ENCODE measurements at places on chromosomes 3 and 15.

DNA sequence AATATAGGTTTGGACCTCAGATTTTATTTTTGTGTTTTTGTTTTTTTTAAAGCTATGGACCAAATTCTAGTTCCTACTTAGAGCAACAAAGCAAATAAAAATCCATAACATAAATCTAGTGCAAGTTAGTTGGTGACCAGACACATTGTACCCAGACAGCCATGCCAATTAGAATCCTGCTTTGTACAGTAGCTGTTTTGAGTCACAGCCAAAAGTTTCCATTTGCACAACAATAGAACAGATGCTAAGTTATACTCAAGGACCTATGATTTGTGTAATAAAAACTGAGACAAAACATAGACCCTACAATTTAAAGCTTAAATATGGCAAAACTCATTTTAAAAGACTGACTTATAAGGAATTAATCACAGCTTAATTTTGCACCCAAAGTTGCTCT lies 513.1 kb upstream of the CBLB start:
- no peak for DNase-seq

DNA sequence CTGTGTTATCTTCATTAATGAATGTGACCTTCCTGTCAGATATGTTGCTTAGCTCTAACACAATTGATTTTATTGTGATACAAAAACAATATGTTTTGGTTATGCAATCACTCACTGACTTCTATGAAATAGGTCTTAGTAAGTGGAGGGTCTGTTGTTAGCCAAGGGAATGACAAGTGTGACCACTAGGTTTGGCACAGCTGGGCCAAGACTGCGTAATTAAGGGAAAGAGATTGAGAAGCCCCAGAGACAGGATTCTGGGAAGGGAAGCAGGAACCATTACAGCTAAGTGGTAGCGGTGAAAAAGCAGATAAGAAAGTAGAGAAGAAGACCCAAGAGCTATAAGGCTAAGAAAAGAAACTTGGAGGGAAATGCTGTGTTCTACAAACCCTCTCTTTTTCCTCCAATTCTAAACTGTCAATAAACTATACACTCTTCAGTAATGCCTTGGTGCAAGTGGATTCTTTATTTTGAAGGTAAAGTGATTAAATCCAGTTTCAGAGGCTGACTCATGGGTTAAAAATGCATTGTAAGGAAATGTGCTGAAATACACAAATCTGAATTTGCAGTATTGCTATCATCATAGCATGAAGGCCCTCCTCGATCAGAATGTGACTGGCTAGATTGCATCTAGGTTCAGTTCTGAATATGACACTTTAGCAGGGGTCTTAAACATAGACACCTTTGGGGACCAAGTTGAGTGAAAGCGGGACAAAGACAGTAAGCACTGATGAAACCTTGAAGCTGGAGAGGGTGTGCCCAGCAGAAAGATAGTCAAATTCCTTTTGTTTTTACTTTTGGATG lies 26.1 kb downstream of the KCNMB2 start:
- no peak for DNase-seq

- no peak for DNase-seq
Observed at GRCh38 chr3:124569761-124570160, 160.5 kb upstream of the UMPS start.

DNA sequence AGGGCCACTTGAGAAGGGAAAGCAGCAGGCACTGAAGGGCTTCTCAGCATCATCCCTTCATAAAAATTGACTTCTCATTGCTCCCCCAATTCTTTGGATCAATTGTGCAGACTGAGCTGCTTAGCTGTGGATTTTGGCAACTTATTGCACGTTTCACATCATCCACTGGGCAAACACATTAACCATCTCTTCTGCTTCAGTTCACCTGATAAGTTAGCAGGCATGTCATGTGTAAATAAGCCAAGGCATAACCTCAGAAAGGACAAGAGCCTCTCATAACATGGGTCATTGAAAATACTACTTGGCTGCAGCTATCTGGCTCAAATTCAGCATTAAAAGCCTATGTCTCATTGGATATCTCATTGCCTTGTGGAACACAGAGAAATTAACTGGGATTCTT lies 366.5 kb downstream of the LRRC3B start:
- no peak for DNase-seq

DNA sequence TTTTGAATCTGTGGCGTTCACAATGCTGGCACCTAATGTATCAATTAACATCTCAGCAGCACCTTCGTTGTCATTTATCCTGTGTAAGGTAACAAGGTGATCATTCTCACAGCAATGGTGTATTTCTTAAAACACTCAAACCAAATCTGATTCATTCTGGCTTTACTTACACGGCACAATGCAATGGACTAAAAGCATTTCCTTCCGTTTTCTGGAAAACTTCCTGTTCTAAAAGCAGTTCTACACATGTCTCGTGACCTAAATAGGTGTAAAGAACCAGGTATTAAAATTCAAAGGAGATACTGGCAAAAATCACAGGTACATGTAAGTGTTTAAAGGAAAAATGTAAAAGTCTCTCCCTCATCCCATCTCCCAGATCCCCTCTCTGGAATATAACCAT lies 77.8 kb downstream of the BTD start:
- DNase-seq = no peak

DNA sequence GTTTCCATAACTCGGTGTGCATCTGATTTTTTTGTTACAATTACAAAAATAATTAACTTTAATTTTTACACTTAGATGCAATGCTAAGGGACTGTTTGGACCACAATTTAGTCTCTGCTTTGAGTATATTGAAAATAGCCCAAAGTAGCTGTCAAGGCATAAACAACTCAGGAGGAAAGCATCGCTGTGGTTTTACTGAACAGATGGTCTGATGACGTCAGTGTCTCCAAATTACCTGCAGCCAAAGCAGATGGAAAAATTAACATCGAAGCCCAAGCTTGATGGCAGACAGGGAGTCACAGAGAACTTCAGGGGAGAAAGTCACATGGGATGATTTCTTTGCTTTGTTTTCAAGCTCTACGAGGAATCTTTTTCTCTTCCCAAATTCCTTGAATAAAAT lies 83.1 kb upstream of the PLCL2 start:
- no peak for DNase-seq

- DNase-seq = no peak
Observed at GRCh38 chr3:114120211-114120610, 58.6 kb downstream of the DRD3 start.

DNA sequence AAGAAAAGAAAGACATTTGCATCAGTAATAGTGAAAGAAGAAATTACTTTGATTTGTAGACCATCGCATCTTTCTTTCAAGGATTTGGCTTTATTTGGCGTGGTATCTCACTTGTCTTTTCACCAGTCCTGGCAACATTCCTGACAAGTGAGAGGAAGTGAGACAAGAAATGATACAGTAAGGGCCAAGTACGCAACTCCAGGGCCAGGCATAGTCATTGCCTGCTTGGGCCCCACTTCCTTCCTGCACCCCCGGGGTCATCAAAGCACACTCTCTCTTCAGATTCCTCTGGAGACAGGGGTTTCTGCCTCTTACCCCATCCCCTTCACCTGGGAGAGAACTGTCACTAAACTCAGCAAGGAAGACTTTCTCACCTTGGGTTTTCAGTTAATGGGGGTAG lies 55.1 kb downstream of the CD47 start:
- DNase-seq = no peak

DNA sequence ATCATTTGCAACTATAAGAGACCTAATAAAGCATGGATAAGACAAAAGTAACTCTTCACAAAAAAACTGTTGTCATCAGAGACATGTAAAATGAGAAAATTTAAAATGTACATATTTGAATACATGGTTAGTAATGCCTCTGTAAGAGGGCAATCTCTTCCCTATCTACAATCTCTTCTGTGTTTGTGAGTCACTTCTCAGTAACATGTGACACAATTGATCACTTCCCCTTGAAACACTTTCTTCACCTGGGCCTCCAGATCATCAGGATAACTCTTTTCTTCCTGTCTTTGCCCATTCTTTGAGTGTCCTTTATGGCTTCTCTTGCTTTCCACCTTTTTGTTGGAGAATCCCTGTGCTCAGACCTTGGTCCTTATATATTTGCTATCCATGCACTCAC lies 50.4 kb downstream of the TFDP2 start:
- no peak for DNase-seq

GRCh38 chr3:72728958-72729467 lies 119.2 kb downstream of the SHQ1 start:
- DNase-seq = no peak

DNA sequence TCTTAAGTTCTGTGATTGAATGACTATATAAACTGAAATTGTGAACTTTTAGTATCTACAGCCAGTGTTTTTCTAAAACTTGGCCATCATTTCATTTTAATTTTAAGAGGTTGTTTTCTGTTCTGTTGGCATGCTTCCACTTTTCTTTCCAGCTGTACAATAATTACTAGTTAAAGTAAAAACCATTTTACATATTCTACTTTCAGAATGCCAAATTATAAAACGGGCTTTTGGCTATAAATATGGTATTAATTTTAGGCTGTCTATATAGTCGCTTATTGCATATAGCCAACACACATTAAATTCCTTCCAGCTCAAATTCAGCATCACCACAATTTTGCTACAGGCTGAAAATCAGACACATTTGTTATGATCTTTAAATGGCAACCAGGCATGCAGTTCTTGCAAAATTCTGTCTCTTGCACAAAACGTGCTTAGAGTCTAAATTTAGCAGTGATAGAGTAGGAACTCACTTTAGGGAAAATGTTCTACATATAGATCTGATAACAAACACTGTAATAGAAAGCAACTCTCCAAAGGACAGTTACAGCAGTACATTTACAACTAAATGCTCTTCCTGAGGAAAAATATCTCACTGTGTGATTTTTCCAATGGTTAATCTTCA lies 81.1 kb downstream of the BTD start:
- DNase-seq = no peak

DNA sequence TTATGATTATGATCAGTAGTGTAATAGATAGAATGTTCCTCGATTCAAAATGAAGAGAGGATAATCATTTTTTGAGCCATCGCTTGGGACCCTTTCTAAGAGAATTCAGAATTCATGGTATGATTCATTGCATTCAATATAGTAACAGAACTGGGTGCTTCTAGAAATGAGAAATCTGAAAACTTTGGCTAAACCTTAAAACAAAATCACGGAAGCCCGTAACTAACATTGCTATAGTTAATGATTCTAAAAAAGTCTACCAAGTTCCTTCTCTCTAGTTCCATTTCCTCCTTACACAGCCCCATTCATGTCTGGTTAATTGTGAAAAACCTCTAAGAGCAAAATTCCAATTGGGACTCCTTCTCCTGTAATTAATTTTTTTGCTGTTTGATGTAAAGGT lies 217.1 kb downstream of the GBE1 start:
- no peak for DNase-seq

DNA sequence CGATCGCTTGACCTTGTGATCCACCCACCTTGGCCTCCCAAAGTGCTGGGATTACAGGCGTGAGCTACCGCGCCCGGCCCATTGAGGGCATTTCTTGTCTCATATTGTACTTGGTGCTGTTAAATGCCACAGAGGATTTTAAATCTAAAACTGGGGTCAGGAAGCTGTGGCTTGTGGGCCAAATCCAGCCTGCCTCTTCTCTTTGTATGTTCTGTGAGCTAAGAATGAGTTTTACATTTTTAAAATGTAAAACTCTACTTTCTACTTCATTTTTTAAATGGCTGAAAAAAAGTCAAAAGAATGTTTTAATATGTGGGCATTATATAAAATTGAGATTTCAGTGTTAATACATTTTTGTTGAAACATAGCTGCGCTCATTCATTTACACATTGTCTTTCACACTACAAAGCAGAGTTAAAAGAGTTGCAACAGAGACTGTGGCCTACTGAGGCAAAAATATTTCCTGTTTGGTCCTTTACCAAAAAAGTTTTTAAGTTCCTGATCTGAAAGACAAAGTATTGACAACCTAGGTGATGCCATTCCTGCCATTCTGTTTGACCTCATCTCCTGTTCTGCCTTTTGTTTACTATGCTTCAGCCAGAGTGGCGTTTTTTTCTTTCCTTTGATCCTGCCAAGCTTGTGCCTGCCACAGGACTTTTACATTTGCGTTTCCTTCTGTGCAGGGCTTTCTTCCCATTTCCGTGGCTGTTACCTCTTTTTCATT lies 50.4 kb downstream of the PDCD6IP start:
- no peak for DNase-seq

DNA sequence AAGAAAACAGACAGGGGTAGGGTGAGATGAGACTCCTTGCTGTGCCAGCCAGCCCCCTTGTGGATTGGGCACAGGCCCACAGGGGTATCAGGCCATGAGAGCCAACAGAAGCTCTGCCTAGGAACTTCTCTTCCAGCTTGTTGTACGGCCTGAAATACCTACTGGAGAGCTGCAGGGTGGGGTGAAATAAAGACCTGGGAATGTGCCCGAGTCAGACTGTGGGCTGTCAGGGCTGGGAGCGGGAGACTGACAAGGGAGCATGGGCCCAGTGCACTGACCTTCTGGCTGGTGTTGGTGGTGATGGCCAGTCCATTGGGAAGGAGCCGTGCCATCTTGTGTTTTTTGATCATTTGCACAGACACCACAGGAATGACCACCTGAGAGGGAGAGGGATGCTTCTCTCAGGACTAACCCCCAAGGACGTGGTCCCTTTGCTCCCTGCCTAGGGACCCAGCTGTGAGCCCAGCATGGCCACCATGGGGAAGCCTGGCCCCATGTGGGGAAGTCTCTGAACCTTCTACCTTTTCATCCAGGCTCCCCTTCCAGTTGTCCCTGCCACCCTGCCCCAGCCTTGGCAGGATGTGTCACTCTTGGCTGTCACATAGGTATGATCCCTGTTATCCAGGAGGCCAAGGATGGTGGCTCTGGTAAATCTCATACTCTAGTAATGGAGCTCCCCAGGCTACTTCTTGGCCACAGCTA lies 30.7 kb downstream of the GRAMD2A start:
- no peak for DNase-seq
